Frontal cortex (tissue), 4 donors: ENCODE measurements at places on chromosomes 4 and X. TPM values are rescaled to one million over a fixed set of nuclear protein-coding genes. Genes with fewer than 3 reads are reported as not detected.

GRCh38 chr4:57280481-57280880, 170.3 kb upstream of the IGFBP7 start:
- no peak for DNase-seq

GRCh38 chr4:93217431-93217830, 611.1 kb upstream of the ATOH1 start:
- no peak for DNase-seq

DNA sequence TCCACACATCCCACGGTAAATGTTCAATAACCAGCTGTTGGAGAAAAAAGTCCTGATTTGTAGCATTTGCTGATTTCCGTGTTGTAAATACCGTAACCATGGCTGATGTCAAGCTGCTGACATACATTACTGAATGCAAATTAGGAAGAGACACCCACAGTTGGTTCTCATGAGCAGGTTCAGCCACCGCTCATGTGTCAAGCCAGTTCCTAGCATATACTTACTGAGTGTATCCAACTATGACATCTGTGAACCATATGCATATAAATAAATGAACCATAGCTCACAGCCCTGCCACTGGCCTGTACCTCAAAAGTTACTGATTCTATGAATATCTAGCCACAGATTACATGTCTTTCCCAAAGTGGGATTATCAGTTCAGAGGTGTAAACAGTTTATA, 29.5 kb downstream of the FHDC1 start:
- DNase-seq: no peak

- no peak for DNase-seq
Measured at GRCh38 chrX:109773374-109773773, 40.3 kb upstream of the ACSL4 start.

- DNase-seq: no peak
Measured at GRCh38 chr4:14110407-14110806, 482.9 kb upstream of the BOD1L1 start.

GRCh38 chrX:7261672-7262332, 113.8 kb upstream of the PUDP start:
- DNase-seq: no peak

GRCh38 chrX:14927401-14927800, 54.2 kb downstream of the MOSPD2 start:
- DNase-seq: no peak

- DNase-seq: no peak
Measured at GRCh38 chrX:57918750-57919436, 8.6 kb upstream of the ZXDA start.

DNA sequence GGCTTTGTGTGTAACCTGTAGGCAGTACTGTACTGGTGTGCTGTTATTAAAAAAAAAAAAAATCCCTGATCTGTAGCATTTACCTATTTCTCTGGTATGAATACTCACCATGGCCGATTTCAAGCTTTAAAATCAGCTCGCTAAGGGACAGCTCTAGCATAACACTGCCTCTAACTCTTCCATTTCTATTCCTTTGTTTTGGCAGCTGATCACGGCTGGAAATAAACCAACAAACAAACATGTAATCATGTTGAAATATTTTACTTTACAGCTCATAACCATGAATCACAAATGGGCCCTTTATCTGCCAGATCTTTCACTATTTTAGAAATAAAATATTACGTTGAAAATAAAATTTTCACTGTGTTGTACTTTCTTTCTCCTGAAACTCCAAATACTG, 60.5 kb upstream of the IL15 start:
- no peak for DNase-seq

GRCh38 chrX:65596270-65597034, 61.9 kb upstream of the LAS1L start:
- DNase-seq: no peak

DNA sequence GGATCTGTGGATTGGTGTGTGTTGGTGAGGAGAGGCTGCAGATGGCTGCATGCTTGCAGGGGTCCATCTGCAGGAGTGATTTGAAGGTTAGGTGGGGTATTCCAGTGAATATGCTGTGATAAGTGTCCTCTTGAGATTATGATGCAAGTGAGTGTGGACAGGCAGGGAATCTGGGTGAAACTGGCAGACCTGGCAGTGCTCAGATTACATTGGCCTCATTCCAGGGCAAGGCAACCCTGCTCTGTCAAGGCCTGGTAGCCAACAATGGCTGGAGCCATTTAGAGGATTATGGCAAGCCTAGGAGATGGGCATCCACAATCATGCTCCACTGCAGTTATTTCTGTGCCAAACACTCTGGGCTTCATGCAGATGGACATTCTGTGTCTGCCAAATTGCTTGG, 113.9 kb downstream of the RTL3 start:
- no peak for DNase-seq

Gene OPRPN
- total RNA-seq: not detected

Gene PASD1
- total RNA-seq: not detected

Gene DCAF8L2
- total RNA-seq: not detected

Gene DBET
- total RNA-seq: not detected

Gene FAM156B
- 22.0 TPM for total RNA-seq

Gene PHEX
- total RNA-seq: 2.0 TPM
